ENCODE measurements at places on chromosomes 2 and 18.

GRCh38 chr2:39730276-39730675, 48.8 kb downstream of the THUMPD2 start:
- DNase-seq, result no peak

DNA sequence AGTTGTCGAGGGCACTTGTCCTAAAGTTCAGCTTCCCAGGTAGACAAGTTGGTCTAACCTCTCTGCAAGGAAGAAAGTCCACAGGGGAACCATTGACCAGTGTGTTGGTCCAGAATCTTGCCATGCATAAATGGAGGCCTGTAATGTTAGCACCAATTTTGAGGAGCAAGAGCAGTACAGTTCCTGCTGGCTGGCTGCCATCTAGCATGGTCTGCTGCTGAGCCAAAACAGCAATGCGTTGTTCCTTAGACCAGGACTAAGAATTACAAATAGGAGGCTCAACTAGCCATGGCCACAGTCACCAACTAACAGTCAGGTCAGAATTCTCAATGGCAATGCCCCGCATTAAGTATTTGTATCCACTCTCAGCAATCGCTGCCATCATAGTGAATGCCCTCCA, 72.8 kb upstream of the WIPF1 start:
- no peak for DNase-seq

GRCh38 chr2:137992039-137992646, 27.9 kb downstream of the HNMT start:
- no peak for DNase-seq

GRCh38 chr2:155913356-155913755, 419.2 kb downstream of the NR4A2 start:
- no peak for DNase-seq

GRCh38 chr2:30141136-30141535, 5.7 kb upstream of the YPEL5 start:
- DNase-seq, result no peak

GRCh38 chr2:17515652-17516051, 2.6 kb downstream of the RAD51AP2 start:
- DNase-seq, result no peak

- DNase-seq, result no peak
Observed at GRCh38 chr2:188333751-188334524, 42.3 kb downstream of the GULP1 start.

DNA sequence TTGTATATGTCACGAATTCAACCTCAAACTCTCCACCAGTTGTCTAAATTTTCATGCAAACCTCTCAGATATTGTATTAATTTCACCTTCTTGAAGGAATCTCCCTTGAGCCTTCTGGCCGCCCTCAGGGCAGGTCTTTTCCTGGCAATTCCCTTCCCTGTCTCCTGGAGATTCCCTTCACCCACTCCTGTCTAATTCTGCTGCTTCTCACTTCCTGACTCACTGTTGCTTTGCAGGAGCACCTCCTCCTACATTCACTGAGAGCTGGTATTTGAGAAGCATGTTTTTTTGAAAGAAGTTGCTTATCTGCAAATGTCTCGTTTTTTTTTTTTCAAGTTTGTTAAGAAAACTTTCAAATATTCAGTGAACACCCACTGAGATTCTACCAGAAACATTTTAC, 79.9 kb upstream of the OTOS start:
- no peak for DNase-seq

DNA sequence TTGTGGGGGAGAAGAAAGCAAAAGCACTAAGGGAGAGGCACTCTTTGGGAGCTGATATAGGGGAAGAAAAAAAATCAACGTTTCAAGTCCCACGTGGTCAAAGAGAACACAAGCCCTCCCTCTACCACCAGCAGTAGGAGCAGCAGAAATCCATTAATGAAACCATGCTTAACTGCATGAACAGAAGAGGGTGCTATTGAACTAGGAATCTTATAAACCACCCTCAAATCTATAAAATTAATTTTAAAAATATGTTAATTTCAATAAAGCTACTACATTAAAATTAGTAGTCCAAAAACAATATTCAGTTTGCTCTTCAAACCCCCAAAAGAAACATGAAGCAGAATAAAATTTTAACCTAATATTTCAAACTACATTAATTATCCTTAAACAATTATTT, 147.8 kb downstream of the TMEM18 start:
- DNase-seq, result no peak

DNA sequence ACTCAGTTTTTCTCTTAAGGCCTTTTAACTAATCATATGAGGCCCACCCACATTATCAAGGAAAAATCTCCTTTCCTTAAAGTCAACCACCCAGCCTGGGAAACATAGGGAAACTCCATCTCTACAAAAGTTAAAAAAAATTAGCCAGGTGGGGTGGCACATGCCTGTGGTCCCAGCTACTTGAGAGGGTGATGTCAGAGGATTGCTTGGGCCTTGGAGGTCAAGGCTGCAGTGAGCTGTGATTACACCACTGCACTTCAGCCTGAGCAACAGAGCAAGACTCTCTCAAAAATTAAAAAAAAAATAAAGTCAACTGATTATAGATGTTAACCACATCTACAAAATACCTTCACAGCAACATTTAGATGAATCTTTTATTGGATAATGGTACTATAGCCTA, 5.8 kb downstream of the DPYSL5 start:
- DNase-seq, result no peak

DNA sequence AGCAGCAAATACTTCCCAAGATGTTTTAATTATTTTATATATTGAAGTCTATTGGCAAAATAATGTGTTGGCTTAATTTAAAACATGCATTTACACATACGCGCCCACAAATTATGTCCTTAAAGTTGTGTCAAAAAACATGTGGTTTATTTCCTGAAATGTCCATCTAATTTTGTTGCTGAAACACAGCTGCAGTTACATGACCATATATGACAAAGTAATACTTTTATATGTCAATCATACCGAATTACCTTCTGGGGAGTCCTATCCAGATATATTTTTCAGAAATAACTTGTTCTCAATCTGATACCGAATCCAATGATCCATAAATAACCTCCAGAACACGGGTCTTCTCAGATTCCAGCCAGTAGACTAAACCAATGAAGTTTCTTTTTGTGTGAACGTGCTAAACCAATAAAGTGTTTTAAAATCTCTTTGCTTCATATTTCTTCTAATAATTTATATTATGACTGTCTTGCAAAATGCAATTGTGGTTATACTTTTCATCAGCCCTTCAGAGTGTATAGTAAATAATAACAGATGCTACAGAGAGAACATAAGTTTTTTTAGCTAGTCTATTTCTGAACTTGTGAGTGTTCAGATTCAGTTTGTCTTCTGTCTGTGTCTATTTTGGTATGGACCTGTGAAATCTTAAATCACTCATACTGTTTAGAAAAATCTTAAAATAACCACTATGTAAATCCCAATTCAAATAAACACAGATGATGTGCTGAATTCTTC, 2.4 kb downstream of the SCG2 start:
- no peak for DNase-seq

DNA sequence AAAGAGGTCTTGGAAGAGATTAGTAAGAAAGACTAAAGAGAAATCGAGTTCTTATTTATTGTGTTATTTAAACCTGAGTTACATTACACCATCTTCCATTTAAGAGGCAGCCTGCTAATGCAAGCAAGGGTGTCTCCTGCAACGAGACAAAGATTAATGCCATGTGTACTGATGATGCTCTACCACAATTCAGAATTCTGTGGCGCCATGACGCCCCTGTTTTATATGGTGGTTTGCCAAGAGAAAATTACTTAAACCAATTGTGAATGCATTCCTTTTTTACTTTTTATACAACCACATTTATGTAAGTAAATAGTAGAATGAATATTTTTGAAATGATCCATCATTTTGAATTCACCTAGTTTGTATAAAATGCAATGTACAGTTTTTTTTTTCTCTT, 356.1 kb upstream of the ZEB2 start:
- DNase-seq, result no peak

- no peak for DNase-seq
Observed at GRCh38 chr2:128543646-128544045, 225.0 kb upstream of the HS6ST1 start.

GRCh38 chr2:45648636-45649035, 2.8 kb upstream of the PRKCE start:
- DNase-seq, result no peak

DNA sequence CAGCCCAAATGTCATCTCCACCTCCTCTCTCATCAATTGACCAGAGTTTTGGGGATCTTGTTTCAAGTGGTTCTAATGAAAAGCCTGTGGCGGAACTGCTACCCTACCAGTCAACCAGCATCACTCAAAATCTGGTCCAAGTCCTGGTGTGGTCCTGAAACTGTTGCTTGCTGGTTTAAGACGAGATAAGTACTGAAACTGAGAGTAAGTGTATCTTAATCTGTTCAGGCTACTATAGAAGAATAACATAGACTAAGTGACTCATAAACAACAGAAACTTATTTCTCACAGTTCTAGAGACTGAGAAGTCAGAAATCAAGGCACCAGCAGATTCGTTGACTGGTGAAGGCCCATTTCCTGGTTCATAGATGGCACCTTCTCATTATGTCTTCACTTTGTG, 879 bp upstream of the GALNT5 start:
- DNase-seq, result no peak

DNA sequence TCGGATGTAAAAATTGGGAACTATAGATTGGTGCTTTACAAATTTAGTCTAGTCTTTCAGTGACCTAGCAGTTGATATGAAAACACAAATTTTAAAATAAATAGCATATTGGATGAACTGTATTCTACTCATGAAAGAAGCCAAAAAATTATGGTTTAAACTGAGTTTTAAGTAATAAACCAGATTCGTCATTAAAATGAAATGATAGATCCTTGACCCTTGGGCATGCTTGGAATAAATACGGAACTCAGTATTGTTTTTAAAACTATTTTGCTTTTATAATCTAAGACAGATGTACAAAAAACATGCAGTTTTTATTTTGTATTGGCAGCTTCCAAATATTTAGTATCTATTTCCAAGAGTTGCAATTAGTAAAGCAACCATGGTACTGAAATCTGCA, 34.6 kb upstream of the TBR1 start:
- DNase-seq, result no peak

DNA sequence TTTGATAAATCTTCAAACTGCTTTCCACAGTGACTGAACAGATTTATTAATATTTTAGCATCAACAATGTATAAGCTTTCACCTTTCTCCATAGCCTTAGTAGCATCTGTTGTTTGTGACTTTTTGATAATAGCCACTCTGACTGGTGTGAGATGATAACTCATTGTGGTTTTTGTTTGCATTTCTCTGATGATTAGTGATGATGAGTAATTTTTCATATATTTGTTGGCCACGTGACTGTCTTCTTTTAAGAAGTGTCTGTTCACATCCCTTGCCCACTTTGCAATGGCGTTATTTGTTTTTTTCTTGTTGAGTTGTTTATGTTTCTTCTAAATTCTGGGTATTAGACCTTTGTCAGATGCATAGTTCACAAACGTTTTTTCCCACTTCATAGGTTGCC, 952.9 kb downstream of the TRIB2 start:
- no peak for DNase-seq

- no peak for DNase-seq
Observed at GRCh38 chr2:168525716-168526446, 69.8 kb downstream of the CERS6 start.

- no peak for DNase-seq
Observed at GRCh38 chr18:40935423-40935822, 1019.6 kb upstream of the PIK3C3 start.

- no peak for DNase-seq
Observed at GRCh38 chr18:2997429-2997828, 15.5 kb downstream of the LPIN2 start.

- DNase-seq, result peak; percentile 27
Observed at GRCh38 chr2:111119822-111120252, 877 bp upstream of the BCL2L11 start.

DNA sequence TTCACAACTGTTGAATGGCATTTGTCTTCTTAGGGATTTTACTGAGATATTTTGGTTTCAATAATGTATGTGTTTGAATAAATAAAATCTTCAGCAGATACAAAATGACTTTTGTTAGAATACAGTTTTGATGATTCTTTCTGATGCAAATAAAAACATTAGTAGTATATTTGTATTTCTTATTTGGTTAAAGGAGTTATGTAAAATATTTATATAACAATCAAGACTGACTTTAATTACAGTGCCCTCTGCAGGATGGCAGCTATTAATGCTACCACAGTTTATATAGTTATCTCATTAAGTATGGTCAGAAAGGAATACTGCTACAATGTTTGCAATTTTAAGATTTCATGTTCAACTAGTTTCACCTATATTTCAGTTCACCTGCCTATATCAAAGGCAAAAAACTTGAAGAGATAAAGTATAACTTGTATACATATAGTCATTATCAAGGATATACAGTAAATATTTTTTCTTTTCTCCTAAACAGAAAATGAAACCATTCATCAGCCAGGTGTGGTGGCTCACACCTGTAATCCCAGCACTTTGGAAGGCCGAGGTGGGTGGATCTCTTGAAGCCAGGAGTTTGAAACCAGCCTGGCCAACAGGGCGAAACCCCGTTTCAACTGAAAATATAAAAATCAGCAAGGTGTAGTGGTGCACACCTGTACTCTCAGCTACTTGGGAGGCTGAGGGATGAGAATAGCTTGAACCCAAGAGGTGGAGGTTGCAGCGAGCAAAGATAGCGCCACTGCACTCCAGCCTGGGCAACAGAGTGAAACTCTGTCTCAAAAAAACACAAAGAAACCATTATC, 19.8 kb downstream of the ARL5A start:
- no peak for DNase-seq

GRCh38 chr2:231615058-231615671, 22.5 kb downstream of the TEX44 start:
- no peak for DNase-seq

DNA sequence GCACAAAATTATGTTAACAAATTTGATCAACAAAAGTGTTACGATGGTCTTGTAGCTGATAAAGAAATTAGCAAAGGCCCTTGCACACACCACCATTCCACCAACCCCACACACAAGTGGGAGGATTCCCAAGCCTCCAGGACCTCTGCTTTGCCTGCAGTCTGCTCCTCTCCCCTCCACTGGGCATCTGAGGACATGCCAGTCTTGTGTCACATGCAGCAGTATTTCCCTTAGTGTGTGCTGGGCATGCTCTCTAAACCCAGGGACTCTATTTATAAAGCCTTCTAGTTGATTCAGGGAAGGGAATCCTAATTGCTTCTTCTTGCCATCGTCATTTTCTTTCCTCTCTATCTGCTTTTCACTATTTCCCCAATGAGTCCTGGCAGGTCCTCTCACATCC, 53.3 kb downstream of the KCTD18 start:
- DNase-seq, result no peak

GRCh38 chr2:37585295-37585908, 86.0 kb downstream of the CDC42EP3 start:
- DNase-seq, result peak; percentile 43

Data from activated CD8-positive, alpha-beta memory T cell treated with anti-CD3 and anti-CD28 coated beads, Interleukin-2, amount 50 U/mL, for 4 hours (primary cell).